ENCODE measurements at places on chromosomes 4 and X.
A peak's percentile ranks its signal among the peaks of the same experiment; 100 is the strongest.

- DNase-seq = no peak
Measured at GRCh38 chr4:115834441-115834840, 721.0 kb upstream of the NDST4 start.

- no peak for DNase-seq
Measured at GRCh38 chr4:3308691-3309090, 15.9 kb downstream of the RGS12 start.

- no peak for DNase-seq
Measured at GRCh38 chr4:9847968-9848748, 66.7 kb downstream of the DRD5 start.

DNA sequence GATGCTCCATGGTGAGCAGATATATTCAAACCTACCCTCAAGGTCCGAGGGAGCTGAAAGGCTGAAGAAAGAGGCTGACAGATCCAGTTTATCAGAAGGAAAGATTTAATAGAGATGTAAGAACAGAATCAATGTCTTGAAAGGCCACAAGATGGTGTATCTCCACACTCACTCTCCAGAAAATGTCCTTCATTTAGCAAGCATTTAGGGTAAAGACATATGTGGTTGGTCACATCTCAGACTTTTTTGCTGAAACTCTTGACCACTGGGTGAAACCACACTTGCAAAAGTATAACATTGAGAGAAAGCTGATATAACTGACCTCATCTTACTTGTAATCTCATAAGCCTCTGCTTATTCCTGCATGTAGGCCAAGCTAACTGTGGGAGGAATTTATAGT, 745.8 kb upstream of the GALNTL6 start:
- DNase-seq = no peak

DNA sequence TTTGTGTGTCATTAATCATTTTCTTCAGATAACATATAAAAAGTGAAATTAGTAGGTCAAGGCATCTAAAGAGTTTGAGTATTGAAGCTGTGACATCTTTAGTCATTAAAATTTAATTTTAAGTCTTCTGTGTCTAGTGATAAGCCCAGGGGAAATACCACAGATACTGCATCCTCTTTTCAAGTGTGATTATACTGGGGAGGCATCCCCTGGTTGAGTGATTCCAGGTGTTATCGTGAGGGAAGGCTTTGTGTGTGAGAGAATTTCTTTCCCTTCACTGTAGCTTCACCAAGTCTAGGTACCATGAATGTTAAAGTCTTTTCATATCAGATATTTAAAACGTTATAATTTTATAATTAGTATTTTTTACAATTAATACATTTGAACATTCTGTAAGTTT, 193.4 kb downstream of the FRAS1 start:
- DNase-seq = no peak

DNA sequence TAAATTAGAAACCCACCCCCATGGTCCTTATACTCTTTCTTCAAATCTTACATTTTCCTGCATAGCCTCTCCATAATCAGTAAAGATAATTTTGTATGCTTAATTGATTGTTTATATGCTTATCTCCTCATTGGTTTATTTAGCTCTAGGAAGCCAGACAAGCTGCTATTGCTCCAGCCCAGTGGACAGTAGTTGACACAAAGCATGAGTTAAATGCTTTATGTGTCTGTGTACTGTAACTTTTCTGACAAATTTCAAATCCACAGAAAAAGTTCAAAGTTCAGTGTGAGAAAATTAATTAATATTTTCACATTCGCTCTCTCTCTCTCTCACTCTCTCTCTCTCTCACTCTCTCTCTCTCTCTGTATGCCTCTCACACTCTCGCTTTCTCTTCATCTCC, 181.7 kb downstream of the GABRB1 start:
- DNase-seq = no peak

- no peak for DNase-seq
Measured at GRCh38 chr4:186806679-186807421, 83.2 kb upstream of the FAT1 start.

- DNase-seq = peak; percentile 32
Measured at GRCh38 chrX:125132274-125132673, 187.4 kb upstream of the TEX13C start.

Data from HT1080 (cell line).